ENCODE measurements at places on chromosomes 3 and 15.

DNA sequence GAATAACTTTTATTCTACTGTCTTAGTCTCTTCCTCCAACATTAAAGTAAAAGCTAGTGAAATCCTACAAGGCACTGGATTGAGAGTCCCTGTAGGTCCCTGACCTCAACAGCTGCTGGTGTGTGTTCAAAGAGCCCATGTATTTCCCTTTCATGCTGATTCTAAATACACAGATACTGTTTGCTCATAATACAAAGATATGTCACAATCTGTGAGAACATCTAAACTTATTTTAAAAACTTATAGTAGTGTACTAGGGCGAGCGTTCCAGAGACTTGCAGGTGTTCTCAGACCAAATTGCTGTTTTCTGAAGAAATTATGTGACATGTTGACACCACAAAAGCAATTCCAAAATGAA, 145.9 kb upstream of the LIPC start:
- DNase-seq = no peak

DNA sequence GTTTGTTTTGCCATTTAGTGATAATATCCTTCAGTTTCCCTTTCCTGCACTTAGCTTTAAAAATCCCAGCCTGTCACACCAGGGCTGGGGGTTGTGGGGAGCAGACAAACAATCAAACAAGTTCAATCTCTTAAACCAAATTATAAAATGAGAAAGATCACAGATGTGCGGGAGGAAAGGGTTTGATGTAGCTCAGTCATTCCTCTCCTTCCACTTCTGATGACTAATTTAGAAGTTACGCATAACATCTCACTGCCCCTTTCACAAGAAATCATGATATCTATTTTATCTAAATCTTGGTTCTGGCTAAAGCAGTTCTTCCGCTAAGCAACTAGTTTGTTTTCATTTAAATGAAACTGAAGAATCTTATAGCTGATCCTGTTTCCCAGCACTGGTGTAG, 34.1 kb upstream of the ATG7 start:
- DNase-seq = no peak

DNA sequence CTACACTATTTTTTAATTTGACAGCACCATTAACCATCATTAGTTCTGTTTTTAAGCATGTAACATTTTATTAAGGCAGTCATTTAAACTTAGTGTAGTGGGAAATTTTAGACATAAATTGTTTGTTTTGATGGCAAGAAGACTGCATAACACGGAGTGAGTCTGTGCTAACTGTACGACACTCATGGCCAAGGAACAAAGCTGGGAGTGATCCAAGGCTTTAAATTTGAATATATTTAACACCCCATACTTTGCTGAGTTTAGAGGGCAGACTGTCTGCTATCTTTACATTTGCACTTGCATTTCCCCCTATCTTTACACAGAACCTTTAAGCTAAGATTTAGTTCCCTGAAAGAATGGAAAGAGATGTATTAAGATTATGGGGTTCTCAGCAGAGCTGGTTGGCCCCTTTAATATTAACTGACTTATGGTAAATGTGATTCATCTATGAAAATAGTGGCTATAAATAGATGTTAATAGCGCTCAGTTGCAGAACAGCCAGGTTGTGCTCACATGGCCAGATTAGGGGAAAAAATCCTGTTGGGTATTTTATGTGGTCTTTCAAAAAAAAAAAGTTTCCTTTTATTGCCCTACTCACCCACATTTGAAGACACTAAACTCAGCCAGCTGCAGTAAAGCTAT, 120.7 kb downstream of the CMSS1 start:
- no peak for DNase-seq

DNA sequence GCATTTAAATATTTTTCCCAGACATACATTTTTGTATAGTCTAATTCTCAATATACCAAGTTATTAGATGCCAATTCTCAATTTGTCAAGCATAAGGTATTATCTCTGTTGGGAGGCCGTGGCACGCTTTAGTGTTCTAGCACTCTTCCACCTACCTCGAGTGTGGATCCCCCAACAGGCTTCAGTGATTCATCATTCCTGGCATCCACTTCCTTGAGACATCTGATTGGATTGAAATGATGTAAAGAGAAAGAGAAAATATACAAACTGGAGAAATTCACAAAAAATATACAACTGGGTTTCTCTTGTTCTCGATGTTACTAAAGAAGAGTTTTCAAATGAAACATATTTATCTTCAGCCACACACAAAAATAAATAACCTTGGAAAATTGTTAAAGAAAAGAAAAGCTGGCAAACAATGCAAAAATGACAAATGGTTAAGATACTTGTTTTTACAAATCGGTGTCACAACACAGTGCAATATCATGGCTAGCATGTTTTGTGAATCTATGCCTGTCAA, 218.0 kb upstream of the CDIN1 start:
- no peak for DNase-seq
